ENCODE measurements at places on chromosomes 11 and 22.

DNA sequence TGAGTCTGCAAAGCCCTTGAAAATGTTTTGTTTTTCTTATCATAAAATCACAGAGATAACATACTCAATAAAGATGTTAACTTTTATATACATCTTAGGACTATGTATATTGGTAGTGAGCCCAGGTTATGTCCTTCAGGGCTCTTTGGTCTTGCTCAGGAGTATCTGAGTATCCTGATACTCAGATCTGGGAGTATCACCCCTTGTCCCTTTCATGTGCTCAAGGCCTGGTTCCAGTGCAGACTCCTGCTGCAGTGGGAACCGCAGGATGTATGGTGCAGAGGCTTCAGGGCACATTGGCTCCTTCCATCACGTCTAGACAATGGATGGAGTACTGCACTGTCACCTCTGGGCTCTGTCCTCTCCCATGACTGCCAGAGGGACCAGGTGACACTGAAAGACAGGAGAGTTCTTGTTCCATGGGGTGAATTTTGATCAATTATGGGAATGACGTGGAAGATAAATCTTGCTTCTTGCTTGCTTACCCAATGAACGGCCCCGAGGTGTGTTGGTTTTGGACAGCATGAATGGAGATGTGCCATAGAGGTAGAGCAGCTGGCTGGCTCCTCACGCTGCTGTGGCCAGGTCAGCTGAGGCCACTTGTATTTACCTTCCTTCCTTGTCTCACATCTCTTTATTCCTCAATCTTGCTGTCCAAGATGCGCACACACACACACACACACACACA is 215.5 kb downstream of the ARHGAP42 start:
- no peak for DNase-seq

DNA sequence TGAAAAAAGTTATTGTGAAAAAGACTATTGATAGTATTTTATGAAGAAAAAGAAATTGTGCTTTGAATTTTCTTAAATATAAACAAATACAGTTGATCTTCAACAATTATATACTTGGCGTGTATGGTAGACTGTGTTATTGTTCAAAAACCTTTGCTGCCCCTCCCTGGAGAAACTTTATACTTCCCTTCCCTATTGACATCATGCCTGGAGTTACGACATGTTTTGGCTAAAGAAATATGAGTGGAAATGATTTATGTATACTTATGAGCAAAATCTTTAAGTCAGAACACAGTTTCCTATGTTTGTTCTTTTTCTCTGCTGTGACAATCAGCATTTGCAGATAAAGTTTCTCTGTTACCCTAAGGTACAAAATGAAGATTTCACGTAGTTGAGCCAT is 243.8 kb downstream of the TMEM135 start:
- DNase-seq: no peak

- no peak for DNase-seq
Observed at GRCh38 chr22:49164773-49165320, 662.8 kb downstream of the BRD1 start.

DNA sequence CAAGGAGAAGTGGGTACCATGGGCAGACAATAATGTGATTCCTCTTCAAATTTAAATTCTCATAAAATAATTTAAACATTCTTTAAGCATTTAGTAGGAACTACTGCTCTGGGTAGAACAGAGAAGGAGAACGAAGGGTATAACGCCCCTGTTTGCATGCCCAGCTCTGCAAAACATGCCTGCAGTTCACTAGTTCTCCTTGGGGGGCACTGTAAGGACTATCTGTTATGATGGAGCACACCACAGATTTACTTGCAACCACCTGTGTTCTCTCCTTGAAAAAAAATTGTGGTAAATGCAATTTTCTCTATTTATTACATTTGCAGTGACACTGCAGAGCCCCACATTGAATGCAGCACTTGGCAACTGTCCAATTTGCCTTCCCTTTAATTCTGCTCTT is 100.3 kb downstream of the GUCY1A2 start:
- DNase-seq: peak; percentile 27

DNA sequence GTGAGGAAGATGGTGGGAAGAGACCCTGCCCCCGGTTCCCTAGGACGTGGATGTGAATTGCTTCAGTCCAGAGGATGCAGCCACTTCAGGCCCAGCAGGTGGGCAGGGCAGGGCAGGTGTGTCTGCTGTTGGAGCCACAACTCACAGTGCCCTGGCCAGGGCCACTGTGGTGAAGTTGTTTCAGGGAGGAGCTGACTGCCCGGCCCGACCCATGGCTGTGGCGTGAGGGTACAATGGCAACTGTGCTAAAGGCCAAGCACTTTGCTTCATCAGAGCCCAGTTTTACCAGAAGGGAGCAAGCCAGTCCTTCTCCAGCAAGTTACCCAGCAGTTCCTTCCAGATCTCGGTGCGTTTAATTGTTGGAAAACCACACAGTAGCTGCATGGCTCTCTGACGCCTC is 1174.4 kb downstream of the BRD1 start:
- DNase-seq: no peak

Measured in iPS DF 6.9 (cell line).